ENCODE measurements at places on chromosomes 2 and 18.

GRCh38 chr18:11134940-11135339 lies 14.4 kb downstream of the PIEZO2 start:
- no peak for DNase-seq

- no peak for DNase-seq
Observed at GRCh38 chr18:33611525-33612135, 33.6 kb downstream of the ASXL3 start.

DNA sequence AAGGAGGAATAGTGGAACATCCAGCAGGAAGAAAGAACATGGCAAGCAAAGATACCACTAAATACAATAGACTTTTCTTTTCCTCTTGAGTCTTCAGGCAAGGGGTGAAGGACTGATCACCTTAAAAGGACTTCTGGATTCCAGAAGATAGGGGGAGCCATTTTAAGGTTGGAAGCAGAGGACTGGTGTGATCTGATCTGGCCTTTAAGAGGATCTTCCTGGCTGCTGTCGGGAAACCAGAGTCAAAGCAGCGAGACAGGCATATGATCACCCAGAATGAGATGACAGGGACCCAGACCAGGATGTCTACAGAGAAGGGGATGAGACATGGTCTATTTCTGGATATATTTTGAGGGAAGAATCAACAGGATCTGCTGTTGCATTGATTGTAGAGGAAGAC lies 558.0 kb downstream of the STK39 start:
- no peak for DNase-seq

DNA sequence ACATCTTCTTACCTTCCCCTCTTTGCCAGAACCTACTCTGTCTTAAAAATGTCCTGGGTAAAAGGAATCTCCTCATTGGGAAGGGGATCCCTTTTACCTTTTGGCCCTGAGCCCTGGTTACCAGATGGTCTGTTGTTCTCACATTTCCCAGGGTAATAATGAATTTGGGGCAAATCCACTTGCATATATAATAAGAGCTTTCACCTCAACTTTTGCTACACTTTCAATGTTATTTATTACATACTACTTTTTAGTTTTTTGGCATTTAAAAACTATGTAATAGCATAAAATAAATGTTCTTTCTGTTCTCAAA lies 15.0 kb downstream of the CERS6 start:
- no peak for DNase-seq

GRCh38 chr2:165957030-165957675 lies 3.6 kb upstream of the TTC21B start:
- no peak for DNase-seq

DNA sequence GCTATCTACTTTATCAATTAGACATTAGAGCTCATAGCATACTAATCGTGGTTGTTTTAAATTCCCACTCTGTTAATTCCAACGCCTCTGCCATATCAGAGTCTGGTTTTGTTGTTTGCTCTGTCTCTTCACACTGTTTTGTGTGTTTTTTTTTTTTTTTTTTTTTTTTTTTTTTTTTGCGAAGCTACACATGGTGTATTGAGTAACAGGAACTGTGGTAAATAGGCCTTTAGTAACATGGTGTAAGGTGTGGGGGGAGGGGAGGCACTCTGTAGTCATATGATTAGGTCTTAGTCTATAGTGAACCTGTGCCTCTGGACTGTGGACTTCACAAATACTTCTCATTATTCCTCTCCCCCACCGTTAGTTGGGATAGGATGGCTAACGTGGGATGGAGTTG lies 370.7 kb upstream of the RAB12 start:
- no peak for DNase-seq

GRCh38 chr2:187956906-187957534 lies 334.7 kb upstream of the GULP1 start:
- DNase-seq = no peak

DNA sequence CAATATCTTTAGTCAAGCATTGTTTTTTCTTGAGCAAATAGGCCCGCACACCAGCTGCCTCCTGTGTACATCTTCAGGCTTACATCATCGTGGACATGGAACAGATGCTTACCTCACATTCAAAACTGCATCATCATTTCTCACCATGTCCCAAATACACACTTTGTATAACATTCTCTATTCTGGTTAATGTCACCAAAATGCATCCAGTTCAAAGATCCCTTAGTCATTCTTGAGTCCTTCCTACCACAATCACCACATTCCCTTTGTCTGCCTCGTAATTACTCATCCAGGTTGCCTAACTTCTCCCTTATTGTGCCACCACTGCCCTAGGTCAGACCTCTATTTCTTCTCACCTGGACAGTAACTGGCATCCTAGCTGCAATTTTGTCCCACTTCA lies 373.7 kb upstream of the GALNT5 start:
- no peak for DNase-seq

DNA sequence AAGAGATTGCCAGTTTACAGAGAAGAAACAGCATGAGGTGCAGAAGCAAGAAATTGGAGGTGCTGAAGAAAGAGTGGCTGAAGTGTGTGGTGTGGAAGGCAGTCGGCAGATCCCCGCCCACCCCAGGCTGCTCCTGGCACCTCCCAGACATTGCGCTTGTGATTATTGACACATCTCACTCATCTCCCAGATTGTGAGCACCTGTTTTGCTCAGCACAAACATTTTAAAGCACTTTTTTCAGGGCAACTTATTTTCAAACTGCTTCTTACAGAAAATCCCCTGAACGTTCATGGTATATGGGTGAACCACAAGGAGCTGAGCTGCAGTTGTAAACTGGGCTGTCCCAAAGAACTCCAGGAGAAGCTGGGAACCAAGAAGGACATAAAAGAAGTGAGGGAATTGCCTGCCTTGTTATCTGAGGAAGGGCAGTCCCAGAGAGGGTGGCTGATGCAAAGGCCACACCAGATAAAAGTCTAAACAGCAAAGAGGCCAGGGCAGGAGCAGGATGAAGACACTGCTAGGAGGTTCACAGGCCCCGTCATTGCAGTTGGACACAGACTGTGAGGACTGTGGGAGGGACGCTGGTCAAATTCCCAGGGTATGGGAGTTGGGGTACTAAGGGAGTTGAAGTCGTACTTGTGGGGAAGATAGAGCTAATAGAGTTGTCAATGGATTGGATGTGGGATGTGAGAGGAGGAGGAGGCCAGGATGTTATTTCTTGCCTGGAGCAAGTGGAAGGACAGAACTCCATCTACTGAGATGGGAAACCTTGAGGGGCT lies 65.1 kb downstream of the INPP4A start:
- DNase-seq = no peak

DNA sequence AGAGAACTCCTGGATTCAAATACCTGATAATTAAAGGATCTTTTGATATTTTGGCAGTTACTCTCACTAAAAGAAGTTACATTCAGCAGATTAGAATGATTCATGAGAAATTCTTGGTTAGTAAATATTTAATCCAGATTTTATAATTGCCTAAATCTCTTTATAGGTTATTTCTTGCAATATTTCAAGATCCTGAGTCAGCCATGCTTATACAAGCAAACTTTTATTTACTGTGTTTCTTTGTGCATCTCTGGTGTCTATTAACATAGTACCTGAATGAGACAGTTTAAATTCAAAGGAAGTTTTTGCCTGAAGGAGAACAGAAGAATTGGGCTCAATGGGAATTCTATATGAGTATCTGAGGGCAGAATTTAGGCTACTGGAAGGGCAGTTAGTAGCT lies 249.3 kb downstream of the ERBB4 start:
- DNase-seq = no peak

DNA sequence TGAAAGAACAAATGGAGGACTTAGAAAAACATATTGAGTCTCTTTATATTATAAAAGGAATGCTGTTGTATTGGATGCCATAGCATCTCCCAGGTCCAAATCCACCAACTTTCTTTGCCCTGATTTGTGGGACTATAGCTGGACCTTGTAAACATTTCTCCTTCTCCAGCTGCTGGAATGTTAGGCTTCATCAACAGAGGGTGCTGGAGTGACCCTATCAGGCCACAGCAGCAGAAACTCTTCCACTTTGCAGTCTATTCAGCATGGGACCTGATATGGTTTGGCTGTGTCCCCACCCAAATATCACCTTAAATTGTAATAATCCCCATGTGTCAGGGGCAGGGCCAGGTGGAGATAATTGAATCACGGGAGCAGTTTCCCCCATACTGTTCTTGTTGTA lies 138.4 kb upstream of the ARL4C start:
- DNase-seq = no peak

- no peak for DNase-seq
Observed at GRCh38 chr2:181770150-181770549, 89.8 kb upstream of the NEUROD1 start.

Measured in stimulated activated CD4-positive, alpha-beta T cell treated with anti-CD3 and anti-CD28 coated beads, TNF-alpha, amount 100 ng/mL, for 4 hours (primary cell).